CD4-positive, alpha-beta T cell treated with Interleukin-21 for 1 hour (primary cell): ENCODE measurements at places on chromosomes 12 and 14.
A peak's percentile ranks its signal among the peaks of the same experiment; 100 is the strongest.

DNA sequence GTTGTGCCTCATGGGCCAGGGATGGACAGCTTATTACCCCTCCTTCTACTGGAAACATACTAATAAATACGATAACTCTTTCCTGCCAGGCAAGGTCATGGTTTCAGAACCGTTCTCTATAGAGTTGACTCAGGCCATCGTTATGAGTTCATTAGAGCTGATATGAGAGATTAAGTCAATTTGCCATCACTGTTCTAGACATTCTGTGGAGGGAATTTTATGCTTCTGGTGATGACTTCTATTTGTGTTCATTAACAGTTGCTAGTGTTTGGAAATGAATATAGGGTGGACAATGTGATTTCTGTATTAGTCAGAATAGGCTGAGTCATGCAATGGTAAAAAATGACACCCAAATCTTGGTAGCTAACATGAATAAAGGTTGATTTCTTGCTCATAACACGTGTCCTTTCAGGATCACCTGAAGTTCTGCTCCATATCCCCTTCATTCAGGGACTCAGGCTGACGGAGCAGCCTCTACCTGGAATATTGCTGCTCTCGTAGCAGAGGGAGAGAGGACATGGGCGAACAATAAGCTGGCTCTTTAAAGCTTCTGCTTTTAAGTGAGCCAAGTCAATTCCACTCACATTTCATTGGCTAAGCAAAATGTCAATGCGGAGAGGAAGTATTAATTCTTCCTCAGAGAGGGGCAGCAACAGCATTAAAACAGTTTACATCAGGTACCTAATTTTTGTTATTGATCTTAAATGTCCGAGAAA is 18.5 kb upstream of the TBPL2 start:
- DNase-seq = no peak

GRCh38 chr14:70257526-70257925 is 68.8 kb upstream of the SLC8A3 start:
- DNase-seq = peak; percentile 2

- no peak for DNase-seq
These were observed 1110.6 kb downstream of the BCL11B start for GRCh38 chr14:98161356-98161755.

DNA sequence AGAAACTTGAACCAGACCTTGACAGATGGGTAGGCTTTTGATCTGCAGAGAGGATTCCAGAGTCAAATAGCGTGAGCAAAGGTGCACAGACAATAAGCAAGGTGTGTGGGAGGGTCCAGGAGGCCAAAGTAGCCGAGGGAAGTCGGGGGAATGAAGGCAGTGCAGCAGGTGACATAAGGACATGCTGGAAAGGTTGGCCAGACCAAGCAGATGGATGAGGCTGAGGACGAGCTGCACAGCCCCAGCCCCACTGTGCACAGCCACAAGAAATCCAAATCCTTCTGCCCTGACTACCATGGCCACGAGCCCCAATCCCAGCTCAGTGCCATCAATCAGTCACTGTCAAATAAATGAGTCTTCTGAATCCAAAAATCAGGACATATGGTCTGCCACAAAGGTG is 5.4 kb downstream of the TTC7B start:
- DNase-seq = no peak

DNA sequence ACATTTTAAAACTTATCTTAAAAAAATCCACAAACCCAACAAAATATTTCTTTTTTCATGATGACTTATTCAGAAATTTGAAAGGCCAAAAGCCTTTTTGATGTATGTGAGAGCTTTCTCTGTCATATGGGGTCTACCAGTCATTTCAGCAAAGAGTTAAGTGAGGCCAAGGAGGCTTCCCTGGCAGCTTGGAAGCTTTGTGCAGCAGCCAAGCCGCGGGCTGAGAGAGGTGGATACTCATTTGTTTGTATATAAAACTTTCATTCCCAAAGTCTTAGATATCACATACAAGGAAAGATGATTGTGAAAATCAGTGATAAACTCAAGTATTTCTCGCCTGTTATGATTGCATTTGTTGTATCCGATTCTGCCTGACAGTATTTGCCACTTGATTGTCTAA is 48.5 kb upstream of the RNU6-8 start:
- no peak for DNase-seq

DNA sequence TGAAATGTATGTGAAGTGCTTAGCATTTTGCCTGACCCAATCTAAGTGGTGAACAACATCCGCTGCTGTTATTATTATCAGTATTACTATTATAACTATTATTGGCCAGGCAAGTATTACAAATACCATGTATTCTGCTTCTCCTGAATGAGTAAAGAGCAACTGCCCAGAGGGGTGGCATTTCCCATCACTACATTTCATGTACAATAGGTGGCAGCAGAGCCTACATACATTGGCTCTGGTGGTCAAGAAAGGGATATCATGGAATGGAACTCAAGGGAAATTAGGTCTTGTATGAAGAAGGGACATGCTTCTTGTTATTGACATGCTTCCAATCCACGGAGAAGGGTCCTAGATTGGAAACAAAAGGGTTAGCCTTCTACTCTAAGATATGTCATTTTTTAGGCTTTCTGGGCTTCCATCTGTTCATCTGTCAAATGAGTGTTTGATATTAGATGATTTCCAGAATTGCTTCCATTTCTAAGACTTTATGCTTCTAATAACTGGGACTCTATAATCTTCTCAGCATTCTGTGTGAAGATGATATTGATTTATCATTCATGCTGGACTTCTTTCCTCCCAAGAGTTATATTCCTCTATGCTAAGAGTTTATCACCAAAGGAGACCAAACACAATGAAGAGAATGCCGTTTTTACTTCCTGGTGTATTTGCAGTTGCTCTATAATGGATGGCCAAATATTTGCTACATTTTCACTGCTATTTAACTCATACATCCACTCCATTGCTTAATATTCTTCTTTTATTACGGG is 239.1 kb downstream of the SSPN start:
- DNase-seq = peak; percentile 6

GRCh38 chr12:115870021-115870420 is 407.5 kb downstream of the MED13L start:
- no peak for DNase-seq

GRCh38 chr12:121812320-121812871 is 8.6 kb downstream of the SETD1B start:
- DNase-seq = no peak

GRCh38 chr12:87670448-87670847 is 358.8 kb downstream of the C12orf50 start:
- DNase-seq = no peak

DNA sequence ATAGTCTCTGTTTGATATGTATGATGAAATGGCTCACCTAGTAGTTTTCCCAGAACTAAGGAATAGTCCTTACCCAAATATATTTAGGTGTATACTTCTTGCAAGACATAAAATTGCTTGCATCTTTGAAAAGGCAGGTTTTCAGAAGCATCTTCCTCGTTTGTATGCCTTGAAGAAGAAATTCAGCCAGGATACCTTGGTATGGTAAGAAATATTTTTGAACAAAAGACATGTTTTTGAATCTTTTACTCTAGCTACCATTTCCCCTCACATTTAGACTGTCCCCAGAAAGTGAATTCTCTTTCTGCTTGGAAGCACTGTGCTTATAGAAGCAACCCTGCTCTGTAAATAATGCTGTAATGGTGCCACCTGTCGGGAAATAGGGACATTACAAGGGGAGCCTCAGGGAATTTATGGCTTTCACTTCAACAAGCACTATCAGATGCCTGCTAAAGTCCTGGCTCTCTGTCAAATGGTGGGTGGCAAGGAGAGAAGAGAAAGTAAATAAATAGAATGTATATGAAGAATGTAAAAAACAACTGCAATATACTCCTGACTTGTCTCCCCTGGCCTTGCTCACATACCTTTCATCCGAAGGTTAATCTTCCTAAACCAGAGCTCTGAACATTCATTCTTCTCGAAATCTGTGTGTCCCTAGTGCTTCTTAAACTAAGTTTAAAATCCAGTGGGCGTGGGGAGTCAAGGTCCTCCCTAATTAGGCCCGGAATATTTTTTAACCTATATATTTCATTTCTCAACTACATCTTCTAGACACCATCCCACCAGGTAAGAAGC is 6.1 kb downstream of the CCDC184 start:
- DNase-seq = peak; percentile 81

DNA sequence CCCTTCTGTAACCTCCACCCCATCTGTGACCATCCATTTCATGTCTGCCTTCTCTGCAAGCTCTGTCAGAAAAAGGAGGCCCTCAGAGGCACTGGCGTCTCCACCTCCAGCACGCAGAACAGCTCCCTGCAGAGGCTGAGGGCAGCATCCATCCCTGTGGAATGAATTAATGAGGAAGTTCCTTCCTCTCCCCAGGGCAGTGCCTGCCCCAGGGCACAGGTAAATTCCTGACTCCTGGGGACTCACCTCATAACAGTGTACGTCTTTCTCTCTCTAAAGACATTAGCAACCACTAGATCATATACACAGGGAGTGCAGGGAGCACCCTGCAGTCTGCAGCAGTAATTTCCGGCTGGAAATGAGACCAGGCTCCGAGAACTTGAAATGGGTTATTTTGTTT is 155.0 kb upstream of the TMEM132C start:
- no peak for DNase-seq

GRCh38 chr12:124730455-124730932 is 133.2 kb downstream of the SCARB1 start:
- DNase-seq = no peak

DNA sequence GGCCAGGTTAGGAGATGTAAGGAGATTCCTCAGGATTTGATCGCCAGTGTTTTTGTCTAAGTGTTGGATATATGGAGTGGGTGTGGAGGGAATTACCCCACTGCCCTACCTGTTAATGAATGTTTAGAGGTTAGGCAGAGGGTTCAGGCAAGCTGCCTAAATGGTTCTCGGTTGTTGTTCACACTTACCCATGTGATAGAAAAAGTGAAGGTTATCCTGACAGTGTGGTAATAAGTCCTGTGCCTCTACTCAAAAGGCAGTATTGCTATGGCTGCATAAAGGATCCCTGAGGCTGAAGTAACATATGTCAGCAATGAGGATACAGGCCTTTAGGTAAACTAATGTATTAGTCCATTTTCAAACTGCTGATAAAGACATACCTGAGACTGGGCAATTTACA is 112.0 kb downstream of the GPHN start:
- no peak for DNase-seq

DNA sequence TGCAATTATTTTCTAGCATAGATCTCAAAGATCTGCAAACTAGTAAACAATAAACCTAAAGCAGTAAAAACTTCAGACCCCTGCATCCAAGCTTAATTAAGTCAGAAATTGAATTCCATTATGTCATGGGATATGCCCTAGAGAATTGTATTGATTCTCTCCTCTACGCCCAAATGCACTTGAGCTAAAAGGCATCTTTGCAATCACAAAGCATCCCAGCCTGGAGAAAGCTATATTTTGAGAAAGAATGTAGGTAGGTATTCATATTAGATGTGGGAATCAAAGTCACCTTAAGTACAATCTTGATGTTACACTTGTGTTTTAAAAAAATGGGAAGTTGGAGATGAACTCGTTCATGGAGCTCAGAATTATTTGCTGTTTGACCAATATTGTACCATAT is 386.7 kb downstream of the ADAMTS20 start:
- DNase-seq = no peak

- no peak for DNase-seq
These were observed 481.4 kb upstream of the TMEM132C start for GRCh38 chr12:127785540-127785939.

DNA sequence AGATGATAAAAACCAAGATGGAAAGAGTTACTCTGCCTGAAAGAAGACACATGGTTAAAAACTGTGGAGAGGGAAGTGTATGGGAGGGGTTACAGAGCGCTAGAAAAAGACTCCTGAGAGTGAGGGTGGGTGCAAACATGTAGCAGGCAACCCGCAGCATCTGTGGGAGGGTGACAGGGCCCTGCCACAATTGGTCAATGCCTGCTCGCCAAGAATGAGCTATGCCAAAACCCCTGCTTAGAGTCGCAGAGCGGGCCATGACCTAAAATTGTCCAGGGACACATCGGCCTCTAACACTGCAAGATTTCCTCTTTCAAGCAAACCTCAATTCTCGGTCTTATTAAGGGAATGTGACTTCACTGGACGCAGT is 700 bp downstream of the PRKAG1 start:
- DNase-seq = peak; percentile 39

DNA sequence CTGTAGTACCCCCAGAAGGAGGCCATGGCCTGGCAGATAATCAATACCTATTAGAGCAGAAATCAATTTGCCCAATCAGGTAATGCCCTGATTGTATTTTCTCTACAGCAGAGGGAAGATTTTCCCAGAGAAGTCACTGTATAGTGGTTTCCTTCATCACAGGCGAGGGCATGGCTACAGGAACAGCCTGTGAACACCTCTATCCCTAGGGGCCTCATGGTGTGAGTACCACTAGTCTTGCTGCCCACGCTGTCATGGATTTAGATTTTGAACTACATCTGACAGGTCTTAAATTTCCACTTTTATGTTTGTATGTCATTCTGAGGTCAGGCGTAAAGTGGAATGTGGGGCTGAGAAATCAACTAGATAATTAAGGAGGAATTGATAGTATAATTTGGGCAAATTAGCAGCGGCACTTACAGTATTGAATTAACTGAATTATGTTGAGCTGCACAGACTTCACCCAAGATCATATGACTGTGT is 42.4 kb upstream of the STXBP6 start:
- DNase-seq = no peak
